ENCODE measurements at places on chromosomes 4 and X.

GRCh38 chr4:124526769-124527168 lies 185.8 kb downstream of the ANKRD50 start:
- DNase-seq, result no peak

DNA sequence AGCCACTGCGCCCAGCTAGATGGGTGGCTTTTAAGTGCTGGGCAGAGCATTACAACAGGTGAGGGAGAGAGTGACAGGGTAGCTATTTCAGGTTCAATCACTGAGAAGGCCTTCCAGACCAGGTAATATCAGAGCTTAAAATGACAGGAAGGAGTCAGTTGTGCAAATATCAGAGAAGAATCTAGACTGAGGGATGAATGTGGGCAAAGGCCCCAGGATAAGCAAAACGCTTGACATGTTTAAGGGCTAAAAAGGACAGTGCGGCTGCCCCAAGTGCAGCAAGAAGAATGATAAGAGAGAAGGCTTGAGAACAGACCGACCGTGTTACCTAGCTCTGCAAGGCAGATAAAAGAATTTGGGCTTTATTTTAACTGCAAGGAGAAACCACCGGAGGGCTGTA lies 18.6 kb downstream of the AADAT start:
- no peak for DNase-seq

GRCh38 chrX:130172127-130172845 lies 524 bp downstream of the RAB33A start:
- DNase-seq, result no peak

DNA sequence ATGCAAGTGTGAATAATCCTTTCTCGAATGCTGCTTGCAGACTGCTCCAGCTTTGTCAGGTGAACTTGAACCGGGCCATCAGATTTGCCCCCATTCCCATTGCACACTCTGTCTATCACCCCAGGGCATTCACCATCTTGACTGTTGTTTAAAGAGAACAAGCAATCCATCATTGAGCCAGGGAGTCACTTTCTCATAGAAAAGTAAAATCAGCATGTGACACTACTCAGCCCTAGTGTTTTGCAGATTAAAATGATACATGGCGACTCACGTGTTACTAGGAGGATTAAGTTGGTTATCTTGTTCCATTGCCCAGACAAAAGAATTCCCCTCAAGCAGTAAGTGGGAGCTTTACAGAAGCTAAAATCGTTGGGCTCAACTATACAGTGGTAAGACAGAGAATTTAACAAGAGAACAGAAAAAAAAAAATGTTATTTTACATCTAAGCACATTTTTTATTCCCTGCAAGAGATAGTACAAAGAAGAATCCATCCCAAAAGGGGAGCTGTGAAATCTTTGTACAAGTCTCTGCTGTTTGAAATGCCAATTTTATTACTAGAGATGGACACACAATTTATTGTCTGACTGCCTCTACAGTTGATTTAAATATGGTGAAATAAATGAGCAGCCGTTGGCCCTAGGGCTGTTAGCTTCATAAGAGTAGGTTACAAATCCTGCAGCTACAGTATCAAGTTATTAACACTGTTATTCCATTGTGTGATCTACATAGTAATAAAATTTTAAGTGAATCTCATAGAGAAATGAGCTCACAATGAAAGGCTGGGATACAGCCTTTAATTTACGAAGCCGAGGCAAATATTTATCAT lies 67.5 kb downstream of the NEUROG2 start:
- no peak for DNase-seq

GRCh38 chr4:182832352-182833120 lies 84.7 kb downstream of the DCTD start:
- no peak for DNase-seq

DNA sequence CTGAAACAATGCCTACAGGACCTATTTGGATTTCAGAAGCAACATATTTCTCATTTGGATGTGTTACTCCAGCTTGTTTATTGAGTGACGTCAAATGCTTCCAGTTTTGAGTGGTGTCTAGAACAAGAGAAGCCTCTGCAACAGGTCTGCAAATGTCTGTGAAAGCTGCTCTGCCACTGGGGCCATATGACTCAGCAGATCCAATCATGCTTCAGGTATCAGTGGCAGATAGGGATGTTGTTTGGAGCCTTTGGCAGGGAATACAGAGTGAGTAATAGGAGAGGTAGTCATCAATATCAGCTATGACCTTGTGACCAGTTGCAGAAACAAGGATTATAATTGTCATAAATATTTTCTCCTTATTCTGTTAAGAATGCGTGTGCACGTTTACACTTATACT lies 141.1 kb upstream of the ZXDA start:
- DNase-seq, result no peak

DNA sequence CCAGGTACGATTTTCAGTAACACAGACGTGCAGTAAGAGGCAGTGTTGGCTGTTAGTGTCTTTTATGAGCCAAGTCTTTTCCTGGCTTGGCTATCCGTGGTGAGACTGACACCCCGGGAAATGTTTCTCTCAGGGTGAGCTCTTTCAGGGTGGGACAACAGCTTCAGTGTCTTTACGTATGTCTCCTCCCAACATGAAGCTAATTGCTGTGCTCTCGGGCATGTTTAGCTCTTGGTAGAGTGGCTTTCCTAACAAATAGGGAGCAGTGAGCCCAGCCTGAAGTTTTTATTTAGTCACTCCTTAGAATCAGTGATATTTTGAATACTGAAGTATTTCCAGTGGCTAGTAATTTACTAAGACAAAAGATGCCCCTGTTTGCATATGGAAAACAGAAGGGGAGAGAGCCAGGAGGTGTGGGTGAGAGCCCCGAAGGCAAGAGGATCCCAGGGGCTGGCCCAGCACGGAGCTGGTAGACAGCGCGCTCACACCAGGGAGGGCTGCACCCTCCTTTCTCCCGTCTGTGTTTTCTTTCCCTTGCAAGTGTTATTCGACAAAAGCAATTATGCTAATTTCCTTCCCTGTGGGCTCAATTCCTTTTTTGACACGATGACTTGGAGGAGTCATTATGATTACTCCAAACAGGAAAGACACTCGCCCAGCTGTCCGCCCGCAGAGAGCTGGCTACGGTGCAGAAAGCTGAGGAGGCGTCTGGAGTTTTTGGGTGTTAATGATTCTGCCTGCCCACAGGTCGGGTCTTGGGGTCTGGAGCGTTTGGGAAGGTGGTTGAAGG lies 47.7 kb downstream of the PDGFRA start:
- no peak for DNase-seq

DNA sequence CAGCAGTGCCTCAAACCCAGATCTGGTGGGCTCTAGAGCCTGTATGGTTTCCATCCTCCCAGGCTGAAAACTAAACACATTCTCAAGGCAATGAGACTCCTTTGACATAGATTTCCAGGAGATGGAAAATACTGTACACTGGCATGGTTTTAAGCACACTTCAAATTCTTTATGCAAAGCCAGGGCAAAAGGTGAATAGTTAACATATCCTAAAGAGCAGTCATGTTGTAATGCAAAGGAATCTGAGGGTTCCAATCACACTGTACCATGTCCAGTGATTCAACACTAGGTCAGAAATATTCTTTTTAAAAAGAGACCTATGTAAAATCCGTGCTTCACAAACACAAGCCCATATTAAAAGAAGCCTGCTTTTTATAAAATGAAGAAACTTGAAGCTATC lies 195.3 kb downstream of the QDPR start:
- no peak for DNase-seq

DNA sequence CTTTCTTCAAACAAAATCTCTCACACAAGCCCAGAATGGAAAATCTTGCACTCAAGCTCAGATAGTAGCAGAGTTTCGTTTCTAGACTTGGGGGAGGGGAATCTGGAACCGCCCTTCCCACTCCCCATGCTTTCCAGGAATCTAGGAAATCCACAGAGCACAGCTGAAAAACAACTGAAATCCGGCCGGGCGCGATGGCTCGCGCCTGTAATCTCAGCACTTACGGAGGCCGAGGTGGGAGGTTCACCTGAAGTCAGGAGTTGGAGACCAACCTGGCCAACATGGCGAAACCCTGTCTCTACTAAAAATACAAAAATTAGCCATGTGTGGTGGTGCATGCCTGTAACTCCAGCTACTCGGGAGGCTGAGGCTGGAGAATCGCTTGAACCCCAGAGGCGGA lies 127.3 kb upstream of the SLC34A2 start:
- DNase-seq, result no peak

DNA sequence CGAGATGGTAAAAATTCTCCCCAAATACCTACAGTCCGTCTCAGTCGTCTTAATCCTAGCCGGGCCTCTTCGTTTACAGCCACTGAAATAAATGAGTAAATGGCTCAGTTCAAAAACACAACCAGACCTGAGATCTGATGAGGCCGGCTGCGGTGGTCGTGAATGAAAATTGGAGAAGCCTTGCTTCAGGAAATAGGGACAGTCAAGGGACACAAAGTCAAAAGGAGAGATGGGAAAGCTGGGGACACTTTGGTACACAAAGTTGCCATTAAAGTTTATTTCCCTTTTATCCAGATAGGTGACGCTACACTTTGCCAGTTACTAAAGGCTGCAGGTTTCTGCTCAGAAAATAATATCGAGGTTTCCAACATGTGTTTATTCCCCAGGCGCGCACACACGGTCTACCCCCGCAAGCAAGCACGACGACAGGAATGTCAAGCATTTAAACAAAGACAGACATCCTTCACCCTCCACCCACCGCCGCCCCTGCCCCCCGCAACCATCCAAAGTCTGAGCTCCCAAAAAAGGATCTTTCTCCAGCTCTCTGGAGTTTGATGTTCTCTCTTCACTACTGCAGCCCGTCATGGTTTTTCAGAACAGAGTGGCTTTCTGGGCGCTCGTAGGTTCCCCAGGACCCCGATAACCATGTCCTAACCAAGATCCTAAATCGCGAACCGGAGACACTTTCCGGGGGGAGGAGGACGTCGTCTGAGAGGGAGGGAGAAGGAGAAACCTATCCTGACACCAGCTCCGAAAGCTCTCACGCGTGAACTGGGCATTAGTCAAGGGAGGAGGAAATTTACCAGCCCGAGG lies 1.3 kb upstream of the PCDH7 start:
- no peak for DNase-seq

DNA sequence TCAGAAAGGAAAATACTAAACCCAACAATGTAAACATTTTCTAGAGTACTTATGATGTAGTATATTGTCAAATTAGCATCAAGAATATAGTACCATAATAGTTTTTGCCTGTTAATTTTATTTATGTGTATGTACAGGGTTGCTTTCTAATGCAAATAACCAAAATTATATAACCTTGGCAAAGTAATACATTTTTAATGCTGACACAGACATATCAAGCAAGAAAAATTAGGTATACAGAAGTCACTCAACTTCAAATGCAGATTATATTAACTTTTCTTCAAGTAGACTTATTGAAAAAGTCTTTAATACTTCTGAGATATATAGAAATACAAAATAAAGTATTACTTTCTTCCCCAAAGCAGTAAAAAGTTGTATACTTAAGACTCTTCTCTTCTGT lies 44.3 kb downstream of the MAPK10 start:
- no peak for DNase-seq

- DNase-seq, result no peak
Observed at GRCh38 chrX:84199688-84200087, 11.7 kb upstream of the RPS6KA6 start.

DNA sequence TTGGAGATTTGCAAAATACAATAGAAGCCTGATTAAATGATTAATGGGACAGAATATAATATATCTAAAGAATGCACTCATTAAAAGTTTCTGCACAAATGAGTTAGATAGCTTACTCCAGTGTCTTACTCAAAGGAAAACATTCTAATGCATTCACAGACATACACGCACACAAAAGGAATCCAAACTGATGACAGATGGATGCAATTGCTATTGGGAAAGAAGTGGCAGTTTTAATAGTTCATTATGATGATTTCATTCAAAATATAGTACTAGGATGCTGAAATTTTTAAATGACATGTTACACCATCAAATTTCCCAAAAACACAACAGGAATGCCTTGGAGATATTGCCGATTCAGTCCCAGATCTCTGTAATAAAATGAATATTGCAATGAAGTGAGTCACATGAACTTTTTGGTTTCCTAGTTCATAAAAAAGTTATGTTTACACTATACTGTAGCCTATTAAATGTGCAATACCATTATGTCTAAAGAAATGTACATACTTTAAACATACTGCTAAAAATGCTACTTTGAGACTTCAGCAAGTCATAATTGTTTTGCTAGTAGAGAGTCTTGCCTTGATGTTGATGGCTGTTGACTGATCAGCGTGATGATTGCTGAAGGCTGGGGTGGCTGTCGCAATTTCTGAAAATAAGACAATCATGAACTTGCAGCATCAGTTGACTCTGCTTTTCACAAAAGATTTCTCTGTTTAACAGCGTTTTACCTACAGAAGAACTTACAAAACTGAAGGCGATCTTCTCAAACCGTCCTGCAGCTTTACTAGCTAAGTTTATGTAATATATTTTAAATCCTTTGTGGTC lies 45.6 kb downstream of the BBS12 start:
- DNase-seq, result no peak

All from stimulated activated CD8-positive, alpha-beta memory T cell treated with anti-CD3 and anti-CD28 coated beads, Interleukin-2, amount 100 ng/mL, for 1 hour (primary cell).